CD4-positive, alpha-beta T cell treated with Interleukin-21 for 1 hour (primary cell): ENCODE measurements at places on chromosomes 13 and 19.

DNA sequence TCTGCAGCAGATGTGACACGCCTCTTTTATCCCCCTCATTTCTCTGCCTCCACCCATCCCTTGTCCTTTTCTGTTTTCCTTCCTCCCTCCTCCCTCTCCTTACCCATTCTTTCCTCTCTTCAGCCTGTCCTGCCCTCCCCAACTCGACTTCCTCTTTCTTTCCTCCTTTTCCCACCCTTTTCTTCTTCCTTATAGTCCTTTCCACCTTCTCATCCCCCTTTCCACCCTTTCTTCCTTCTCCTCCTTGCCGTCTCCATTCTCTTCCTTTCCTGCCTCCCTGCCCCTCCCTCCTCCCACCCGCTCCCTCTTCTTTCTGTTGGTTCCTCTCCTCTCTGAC is 688 bp upstream of the ZNF71 start:
- DNase-seq, result no peak

- peak; percentile 96 for DNase-seq
Measured at GRCh38 chr19:17469481-17470067, 750 bp upstream of the SLC27A1 start.

- no peak for DNase-seq
Measured at GRCh38 chr19:16908759-16909158, 20.0 kb downstream of the F2RL3 start.

GRCh38 chr19:19406878-19407632 is 1.6 kb downstream of the GATAD2A start:
- peak; percentile 71 for DNase-seq

DNA sequence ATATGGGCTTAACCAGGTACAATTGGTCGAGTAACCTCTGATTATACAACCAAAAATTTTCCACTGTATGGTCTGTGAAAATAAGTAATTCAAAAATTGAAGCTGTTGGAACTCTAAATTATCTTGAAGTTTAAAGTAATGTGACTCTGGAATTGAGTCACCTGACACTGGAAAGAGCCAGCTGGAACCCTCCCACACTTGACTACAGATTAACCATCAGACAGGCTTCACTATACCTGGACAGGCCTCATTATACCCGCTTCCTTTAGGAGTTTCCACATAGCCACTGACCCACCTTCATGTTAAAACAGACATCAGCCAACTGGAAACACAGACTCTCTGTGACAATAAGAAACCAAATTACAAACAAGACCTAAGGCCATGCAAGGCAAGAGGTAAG is 1.3 kb downstream of the ZNF433 start:
- no peak for DNase-seq

DNA sequence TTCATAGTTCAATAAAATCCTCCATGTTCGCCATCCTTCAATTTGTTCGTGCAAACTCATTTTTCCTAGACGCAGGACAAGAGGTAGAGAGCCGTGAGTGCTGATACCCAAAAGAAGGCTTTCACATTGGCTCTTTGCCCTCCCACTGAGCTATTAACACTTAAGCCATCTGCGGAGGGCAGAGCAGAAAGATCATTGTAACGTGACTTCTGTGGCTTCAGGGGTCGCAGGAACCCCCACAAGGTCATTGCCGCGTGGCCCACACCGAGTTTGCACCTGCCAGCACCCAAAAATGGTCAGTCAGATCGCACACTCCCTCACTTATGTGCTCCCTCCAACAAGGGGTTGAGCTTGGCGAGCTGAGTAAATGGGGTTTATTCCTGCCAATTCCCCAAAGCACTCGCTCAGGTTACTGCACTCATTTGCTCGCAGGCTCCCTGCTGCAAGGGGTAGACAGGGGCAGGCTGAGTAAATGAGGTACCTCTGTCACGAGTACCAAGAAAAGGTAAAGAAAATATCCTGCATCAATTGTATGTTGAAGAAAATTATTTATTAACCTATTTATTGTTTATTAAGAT is 144.1 kb downstream of the PRR20E start:
- DNase-seq, result no peak

GRCh38 chr13:96898646-96899254 is 95.5 kb downstream of the OXGR1 start:
- no peak for DNase-seq

DNA sequence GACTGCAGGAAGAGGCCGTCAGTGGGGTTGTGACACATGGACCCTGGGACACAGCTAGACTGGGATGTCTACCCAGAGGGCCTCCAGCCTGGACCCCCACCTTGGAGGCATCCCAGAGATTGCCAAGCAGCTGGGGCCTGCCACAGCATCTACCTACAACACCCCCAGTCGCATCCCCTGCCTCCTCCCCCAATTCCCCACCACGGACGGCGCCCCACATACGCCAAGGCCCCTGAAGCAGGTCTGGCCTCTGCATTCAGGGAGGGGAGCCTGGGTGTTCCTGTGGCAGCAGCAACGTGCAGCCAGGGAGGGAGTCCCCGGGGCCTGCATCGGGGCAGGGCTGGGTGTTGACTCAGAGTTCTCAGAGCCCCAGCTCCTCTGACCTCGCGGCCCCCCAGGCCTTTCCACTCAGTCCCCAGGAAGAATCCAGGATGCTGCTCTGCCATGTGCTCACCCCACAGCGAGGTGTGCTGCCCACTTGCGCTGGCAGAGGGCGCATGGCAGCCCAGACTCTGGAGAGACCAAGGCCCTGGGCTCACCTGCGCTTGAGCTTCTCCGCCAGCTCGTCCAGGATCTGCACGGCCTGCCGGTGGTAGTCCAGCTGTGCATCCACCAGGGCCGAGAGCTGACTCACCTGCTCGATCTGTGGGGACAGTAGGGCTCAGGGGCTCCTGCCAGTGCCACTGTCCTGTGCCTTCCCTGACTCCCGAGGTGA is 19.6 kb downstream of the MPND start:
- no peak for DNase-seq

- no peak for DNase-seq
Measured at GRCh38 chr19:8233370-8233769, 24.2 kb downstream of the CERS4 start.

- no peak for DNase-seq
Measured at GRCh38 chr13:100789968-100790367, 115.4 kb upstream of the TMTC4 start.

GRCh38 chr19:51448411-51449016 is 9.7 kb downstream of the SIGLEC8 start:
- no peak for DNase-seq

DNA sequence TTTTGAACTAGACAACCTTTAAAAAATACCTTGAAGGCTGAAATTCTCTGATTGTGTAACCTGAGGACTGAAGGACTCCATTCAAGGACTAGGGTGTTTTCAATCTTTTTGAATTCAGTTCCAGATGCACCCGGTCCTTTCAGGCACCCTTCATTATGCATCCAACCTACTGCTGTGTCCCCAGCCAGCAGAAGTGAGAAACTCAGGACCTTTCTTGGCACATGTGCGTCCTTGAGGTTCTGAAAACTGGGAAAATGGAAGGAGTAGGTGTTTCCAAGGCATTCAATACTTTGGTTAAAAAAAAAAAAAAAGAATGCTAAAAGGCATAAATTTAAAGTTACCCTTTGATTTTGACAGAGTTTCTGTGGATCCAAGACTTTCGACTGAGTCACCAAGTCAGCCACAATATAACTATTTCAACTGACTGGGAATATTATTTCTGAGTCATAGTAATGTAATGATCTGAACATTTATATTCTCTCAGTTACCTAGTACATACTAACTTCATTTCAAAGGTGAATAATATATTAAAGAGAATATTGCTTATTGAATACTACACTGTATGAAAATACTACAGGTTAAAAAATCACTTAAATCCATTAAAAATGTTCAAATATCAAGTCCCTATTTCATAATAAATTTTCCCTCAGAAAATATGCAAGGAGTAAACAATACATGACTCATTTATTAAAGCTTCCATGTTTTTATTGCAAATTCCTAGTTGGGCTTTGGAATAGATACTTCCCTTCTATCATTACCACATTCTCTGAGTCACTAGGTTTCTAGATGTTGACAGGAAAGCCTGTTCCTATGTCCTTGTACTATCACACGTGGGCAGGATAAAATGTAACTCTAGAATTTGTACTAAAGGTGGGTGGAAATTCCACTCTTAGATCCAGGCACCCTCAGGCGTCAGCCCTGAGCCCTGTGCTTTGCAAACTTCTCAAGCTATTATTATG is 2.4 kb upstream of the ITGBL1 start:
- no peak for DNase-seq

- peak; percentile 7 for DNase-seq
Measured at GRCh38 chr13:40706439-40706838, 40.0 kb upstream of the FOXO1 start.

DNA sequence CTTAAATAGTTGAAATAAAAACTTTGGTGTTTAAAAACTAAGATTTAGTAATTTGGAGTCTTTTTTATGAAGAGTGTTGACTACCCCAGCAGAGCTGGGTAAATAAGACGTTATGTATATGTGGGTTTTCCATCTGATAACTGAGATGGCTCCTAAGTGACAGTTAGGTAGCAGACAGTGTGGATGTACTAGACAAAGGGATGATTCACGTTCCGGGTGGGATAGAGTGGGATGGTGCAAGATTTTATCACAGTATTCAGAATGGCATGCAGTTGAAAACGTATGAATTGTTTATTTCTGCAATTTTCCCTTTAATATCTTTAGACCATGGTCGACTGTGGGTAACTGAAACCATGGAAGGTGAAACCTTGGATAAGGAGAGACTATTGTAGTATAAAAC is 50.4 kb downstream of the NAA16 start:
- DNase-seq, result no peak

- no peak for DNase-seq
Measured at GRCh38 chr13:64234255-64234654, 2818.6 kb upstream of the PCDH20 start.
